Urinary bladder (tissue), 4 donors: ENCODE measurements at places on chromosomes 13 and 19. TPM values are rescaled to one million over a fixed set of nuclear protein-coding genes. Genes with fewer than 3 reads are reported as not detected.

Gene CYP4F8
- total RNA-seq: 0.37 TPM

Gene SCN1B
- 1.6 TPM for total RNA-seq

GRCh38 chr13:45859705-45860104 is 8.2 kb upstream of the SIAH3 start:
- no peak for DNase-seq

DNA sequence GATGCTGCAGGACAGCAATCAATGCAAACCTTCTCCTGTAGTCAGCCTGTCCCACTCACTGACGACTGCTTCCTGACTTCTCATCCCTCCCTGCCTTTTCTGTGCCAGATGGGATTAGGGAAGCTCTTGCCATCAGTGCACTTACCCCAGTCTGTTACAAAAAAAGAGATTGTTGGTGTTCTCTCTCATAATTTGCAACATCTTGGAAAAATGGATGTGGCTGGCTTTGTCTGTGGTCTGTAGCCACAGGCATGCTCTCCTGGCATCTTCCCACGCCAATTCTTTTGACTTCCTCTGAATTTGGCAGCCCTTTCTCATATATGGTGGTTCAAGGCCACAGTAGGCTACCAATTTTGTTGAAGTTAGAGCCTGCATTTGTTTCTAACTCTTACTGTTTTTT is 11.6 kb upstream of the HTR2A start:
- no peak for DNase-seq

GRCh38 chr13:80654638-80655249 is 313.8 kb upstream of the SPRY2 start:
- no peak for DNase-seq
